Ascending aorta (tissue), 2 donors: ENCODE measurements at places on chromosomes 16 and 17. TPM values are rescaled to one million over a fixed set of nuclear protein-coding genes. Genes with fewer than 3 reads are reported as not detected.

- H3K4me3 ChIP-seq = no peak overlapping the region
- H3K27me3 ChIP-seq = no peaks in the 10 kb centered on the region
- H3K27ac ChIP-seq = peak overlapping the region; percentile 62
- peaks cover 27% of the 10 kb centered on the region for H3K4me1 ChIP-seq
Observed at GRCh38 chr17:19551165-19551564, 17.5 kb downstream of the SLC47A1 start.

TBC1D3I gene
- total RNA-seq = not detected

BAHCC1 gene
- 29.1 TPM for total RNA-seq

DNA sequence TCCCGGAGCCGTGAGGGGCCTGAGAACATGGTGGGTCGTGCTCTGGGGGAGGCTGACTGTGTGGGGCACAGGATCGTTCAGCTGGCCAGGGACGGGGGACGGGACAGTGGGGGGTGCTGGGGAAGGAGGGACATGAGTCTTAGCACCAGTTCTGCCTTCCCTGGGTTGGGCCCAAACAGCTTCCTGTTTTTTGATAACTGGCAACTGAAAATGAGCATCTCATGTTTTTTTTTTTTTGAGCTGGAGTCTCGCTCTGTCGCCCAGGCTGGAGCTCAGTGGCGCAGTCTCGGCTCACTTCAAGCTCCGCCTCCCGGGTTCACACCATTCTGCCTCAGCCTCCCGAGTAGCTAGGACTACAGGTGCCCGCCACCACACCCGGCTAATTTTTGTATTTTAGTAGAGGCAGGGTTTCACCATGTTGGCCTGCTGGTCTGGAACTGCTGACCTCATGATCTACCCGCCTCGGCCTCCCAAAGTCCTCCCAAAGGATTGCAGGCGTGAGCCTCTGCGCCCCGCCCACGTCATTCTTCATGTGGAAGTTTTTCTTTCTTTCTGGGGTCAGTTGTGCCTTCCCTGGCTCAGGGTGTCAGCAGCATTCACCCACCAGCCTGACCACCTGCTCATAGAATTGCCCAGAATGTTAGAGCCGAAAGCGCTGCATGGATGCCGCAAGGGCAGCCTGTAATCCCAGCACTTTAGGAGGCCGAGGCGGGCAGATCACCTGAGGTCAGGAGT, 6.4 kb downstream of the ASPSCR1 start:
- no peak overlapping the region for H3K4me3 ChIP-seq
- DNase-seq = no peak
- peaks cover 51% of the 10 kb centered on the region for H3K36me3 ChIP-seq
- no peaks in the 10 kb centered on the region for H3K4me1 ChIP-seq
- H3K27ac ChIP-seq = no peak overlapping the region

DNA sequence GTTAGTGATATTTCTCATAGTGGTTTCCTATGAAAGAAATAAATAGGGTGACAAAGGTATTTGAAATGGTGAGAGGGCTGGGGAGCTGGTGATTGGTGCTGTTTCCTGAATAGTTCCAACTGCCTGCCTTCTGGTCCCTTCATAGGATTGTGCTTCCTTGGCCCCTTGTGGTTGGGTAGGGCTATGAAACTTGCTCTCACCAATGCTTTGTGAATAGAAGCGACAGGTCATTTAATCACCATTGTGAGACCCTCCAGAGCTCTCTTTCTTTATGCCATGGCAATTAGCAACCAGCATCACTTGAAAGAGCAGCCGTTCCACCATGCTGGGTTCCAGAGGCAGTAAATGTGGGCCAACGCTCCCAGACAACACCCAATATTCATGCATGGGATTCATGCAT, 23.7 kb upstream of the WWOX start:
- no peak overlapping the region for H3K4me3 ChIP-seq
- H3K27ac ChIP-seq = no peak overlapping the region
- H3K27me3 ChIP-seq = no peaks in the 10 kb centered on the region
- H3K4me1 ChIP-seq = no peaks in the 10 kb centered on the region
- no peak for DNase-seq
- H3K36me3 ChIP-seq = no peaks in the 10 kb centered on the region

DNA sequence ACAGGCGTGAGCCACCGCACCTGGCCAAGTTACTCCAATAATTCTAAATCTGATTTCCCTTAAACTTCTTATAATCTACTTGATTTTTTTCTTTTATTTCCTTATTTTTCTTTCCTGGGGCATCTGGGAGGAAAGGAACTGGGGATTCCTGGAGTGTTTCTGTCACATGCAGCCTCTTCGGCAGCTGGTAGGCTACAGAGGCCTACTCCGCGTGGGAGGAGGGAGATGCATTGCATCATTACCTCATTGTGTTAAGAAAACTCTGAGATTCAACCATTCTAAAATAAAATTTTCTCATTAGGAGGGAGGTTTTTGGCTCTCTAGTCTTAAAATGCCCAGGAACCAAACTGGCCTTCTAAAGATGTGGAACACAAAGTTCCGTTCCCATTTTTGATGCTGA, 64.0 kb downstream of the SOX9 start:
- H3K36me3 ChIP-seq = no peaks in the 10 kb centered on the region
- no peaks in the 10 kb centered on the region for H3K27me3 ChIP-seq
- H3K4me1 ChIP-seq = no peaks in the 10 kb centered on the region

DNA sequence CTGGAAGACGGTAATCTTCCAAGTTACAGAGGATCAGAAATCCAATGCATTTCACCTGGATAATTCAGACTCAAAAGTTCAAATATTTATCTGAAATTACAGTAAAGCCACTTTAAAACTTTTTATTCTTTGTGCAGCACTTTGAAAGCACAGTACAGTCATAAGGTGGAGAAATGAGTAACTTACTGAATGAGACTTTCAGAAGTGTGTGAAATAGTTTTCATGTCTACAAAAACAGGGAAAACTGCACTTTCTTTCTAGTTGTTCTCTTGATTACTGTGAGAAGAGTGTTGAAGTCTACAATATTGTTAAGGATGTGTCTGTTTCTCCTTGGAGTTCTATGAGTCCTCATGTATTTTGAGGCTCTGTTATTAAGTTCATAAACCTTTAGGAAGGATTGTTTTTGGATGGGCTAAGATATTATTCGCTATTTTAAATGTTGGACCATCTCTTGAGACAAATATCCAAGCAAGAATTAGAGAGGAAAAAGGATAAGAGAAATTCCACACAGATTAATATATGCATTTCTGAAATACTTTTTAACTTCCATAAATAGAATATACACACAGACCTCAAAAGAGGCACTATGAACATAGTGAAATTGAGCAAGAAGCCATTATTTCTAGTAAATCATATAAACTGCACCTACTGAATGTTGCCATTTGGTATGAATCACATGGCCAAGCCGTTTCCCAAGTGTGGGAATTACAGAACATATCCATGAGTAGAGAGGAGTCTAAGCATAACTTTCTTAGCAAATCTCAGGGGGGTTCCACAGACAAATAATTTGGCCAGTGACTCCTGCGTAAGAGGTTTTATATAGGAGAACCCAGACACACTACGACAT, 83.6 kb upstream of the PLEKHM1 start:
- H3K27ac ChIP-seq = no peak overlapping the region
- H3K4me1 ChIP-seq = no peaks in the 10 kb centered on the region
- no peaks in the 10 kb centered on the region for H3K27me3 ChIP-seq
- no peak overlapping the region for H3K4me3 ChIP-seq

- H3K4me3 ChIP-seq = no peak overlapping the region
- no peak overlapping the region for H3K27ac ChIP-seq
- DNase-seq = no peak
- no peaks in the 10 kb centered on the region for H3K27me3 ChIP-seq
- no peaks in the 10 kb centered on the region for H3K4me1 ChIP-seq
Observed at GRCh38 chr16:80631581-80631980, 90.8 kb downstream of the DYNLRB2 start.

RGS9 gene
- total RNA-seq = 0.21 TPM

- no peak overlapping the region for H3K27ac ChIP-seq
- no peak overlapping the region for H3K4me3 ChIP-seq
- no peak for DNase-seq
- H3K36me3 ChIP-seq = peaks cover 9% of the 10 kb centered on the region
Observed at GRCh38 chr17:29669266-29669665, 46.6 kb upstream of the CORO6 start.

- H3K4me3 ChIP-seq = peak overlapping the region; percentile 60
- peaks cover 35% of the 10 kb centered on the region for H3K27me3 ChIP-seq
- no peak overlapping the region for H3K27ac ChIP-seq
- DNase-seq = no peak
Observed at GRCh38 chr17:80474961-80475909, 1.2 kb downstream of the NPTX1 start.
